Suprapubic skin (tissue), 4 donors: ENCODE measurements at places on chromosomes 1 and 21. TPM values are rescaled to one million over a fixed set of nuclear protein-coding genes. Genes with fewer than 3 reads are reported as not detected.

- no peak for DNase-seq
Measured at GRCh38 chr21:39137248-39138178, 45.7 kb downstream of the PSMG1 start.

DNA sequence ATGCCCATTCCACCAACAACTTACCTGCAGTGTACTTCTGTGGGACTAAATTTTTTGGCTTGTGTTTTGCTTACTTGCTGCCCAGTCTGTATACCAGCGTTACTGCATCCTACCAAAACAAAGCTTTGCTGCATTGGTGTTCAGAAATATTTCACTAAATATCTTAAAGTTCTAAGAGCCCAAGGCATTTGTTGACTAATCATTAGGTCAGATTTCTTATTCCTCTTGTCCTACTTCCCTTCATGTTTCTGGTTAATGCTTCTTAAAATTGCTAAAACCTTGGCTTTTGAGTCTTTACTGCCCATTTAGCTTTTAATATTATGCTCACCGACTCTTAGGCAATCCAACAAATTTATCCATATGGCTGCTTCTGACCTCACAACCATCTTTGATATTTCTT is 161.8 kb downstream of the DPYD start:
- no peak for DNase-seq

GRCh38 chr1:237894131-237894530 is 3.4 kb upstream of the ZP4 start:
- no peak for DNase-seq

DNA sequence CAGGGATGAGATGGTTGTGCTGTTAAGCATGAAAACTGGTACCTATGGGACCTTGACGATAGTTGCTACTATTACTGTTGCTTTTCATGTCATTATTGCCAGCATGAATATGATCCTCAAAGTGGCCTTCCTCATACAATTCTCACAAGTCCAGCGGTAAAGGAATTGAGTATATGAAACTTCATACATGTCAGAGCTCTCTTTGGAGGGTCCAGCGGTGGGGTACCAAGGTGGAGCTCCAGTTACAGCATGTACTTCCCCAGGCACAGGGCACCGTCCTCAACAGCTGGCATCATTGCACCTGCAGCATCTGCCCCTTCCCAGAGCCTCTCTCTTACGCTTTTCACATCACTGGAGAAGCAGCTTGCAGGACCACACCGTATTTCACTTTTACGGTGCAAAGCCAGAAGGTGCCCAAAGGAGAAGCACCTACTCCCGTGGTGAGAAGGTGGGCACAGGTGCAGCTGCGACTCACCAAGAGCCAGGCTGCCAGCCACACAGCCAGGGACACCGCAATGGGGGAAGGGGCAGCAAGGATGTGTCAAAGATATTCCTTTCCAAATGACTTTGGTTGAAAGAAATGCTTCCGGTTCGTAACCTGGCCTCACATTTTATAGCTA is 166.4 kb upstream of the IRF2BP2 start:
- peak; percentile 84 for DNase-seq

DNA sequence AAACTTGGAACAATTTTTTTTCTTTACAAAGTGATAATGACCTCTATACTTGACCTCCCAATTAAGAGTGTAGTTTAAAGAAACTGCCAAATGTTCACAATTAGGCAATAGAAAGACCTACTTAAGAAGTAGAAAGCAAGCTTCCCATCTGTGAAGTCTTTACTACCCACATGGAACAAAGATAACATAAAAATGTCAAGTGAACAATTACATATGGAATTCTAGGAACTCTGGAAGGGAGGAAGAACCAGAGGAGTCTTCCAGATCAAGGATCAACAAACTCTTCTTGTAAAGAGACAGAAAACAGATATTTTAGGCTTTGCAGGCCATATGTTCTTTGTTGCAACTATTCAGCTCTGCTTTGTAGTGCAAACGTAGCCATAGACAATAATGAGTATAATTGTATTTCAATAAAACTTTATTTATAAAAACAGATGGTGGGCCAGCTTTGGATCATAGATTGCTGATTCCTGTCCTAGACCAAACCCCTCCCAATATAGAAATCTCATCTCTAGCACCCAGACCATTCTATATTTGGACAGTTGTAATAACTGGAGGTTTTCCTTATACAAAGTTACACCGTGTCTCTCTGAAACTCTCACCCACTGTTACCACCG is 68.4 kb upstream of the MAGI3 start:
- DNase-seq: no peak

The FAM110D gene
- total RNA-seq: 2.4 TPM

The HAO2 gene
- 3.3 TPM for total RNA-seq

GRCh38 chr1:45510972-45511527 is 10.6 kb downstream of the PRDX1 start:
- no peak for DNase-seq

DNA sequence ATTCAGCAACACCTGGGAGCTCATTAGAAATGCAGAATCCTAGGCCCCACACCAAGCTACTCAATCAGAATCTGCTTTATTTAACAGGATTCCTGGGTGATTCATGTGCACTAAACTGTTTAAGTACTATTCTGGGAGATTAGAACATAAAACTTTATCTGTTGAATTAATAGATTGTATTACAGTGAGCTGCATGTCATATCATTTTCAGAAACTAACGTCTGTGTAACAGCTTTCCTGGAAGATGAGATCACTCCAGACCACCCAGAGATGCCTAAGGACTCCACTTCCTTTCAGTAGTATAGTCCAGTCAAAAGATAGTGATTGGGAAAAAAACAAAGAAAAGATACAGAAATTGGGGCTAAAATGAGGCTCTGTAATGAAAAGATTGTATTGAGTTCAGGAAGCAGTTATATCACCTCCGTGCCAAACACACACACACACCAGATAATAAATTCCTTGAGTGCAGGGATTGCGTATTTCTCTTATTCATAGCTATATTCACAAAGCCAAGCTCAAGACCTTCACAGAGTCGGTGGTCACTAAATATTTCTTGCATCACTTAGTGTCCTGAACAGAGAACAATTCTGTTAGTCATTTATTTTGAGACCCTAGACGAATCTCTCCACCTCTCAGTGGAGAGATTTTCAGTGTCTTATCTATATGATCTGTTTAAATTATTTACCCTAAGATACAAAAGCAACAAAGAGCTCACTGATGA is 178.2 kb downstream of the DSCAM start:
- DNase-seq: no peak
